Effector memory CD8-positive, alpha-beta T cell (primary cell): ENCODE measurements at places on chromosomes 12 and 14.

- DNase-seq: no peak
Observed at GRCh38 chr12:123748161-123748560, 13.9 kb upstream of the DNAH10 start.

GRCh38 chr12:63955831-63956666, 111.5 kb downstream of the SRGAP1 start:
- no peak for DNase-seq

- DNase-seq: no peak
Observed at GRCh38 chr12:45223868-45224267, 8.0 kb downstream of the ANO6 start.

DNA sequence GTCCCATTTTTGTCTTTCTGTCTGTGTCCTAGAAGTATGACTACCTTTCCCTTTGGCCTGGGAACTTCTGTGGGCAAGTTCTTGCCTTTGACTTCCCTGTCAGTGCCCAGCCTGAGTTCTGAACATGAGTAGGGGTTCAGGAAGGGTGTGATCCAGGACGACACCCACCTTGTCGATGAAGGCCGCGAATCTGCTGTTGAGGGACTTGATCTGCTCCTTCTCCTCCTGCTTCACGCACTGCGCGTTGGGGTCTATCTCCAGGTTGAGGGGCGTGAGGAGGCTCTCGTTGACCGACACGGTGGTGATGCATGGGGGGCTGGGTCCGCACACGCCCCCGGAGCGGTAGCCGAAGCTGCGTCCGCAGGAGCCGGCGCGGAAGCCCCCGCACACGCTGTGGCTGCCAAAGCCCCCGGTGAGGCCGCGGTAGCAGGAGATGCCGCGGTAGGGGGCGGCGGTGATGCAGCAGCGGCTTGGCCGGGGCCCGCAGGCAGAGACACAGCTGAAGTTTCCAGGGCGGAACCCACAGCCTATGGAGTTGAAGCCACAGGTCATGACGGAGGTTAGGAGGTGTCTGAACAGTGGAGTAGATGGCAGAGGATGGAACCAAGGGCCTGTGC, at the start of gene KRT83:
Gene KRT83 (minus strand): TSS at position 615 of the 617 bp plus-strand sequence. CDS start 63 bp downstream, at position 552.
- no peak for DNase-seq

DNA sequence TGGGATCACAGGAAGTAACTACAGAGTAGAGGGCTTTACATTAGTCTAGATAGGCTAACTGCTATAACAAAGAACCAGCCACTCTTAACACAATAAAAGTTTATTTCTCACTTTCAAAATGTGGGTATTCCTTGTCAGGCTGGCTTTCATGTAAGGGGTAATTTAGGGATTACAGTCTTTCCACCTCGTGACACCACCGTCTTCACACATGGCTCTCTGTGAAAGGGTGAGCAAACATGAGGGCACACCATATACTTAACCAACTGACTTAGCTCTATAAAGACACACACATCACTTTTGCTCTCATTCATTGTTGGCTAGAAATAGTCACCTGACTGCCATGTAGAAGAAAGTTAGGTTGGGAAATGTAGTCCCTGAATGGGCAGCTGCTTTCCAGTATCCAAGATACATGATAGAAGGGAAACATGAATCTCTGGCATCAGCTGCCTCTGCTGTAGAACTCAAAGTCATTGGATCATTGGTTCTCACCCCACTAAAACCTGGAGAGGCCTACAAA, 66.1 kb upstream of the CRY1 start:
- no peak for DNase-seq

DNA sequence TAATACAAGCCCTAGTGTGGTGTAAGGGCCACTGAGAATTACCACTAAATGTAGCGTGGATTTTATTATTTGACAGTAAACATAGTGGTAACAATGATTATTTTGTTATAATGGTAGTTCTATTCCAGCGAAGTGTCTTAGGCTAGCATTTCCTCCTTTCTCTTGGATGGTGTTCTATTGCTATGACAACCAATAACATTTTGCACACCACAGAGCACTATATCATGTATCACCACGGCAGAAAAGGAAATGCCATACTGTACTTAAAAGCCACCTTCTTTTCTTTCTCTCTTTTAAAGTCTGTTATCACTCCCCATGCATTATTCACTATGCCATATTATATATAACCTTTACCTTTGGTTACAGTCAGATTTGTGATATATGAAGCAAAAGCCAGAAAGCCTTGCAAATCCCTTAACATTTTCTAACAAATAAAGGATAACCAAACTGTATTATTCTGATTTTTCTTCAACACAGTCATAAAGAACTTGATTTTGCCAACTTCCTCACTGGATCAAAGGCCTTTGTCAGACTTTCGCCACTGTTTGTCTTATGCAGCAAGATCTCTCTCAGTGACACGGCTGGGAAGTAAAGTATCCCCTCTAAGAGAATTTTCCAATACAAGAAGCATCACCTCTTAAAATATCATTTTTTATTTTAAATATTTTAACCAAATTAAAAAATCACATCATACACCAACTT, 195.8 kb downstream of the FOXN3 start:
- DNase-seq: no peak
